ENCODE measurements at places on chromosomes 4 and X.
A peak's percentile ranks its signal among the peaks of the same experiment; 100 is the strongest.

- DNase-seq = no peak
These were observed 184.0 kb downstream of the PCDH7 start for GRCh38 chr4:30904215-30904555.

DNA sequence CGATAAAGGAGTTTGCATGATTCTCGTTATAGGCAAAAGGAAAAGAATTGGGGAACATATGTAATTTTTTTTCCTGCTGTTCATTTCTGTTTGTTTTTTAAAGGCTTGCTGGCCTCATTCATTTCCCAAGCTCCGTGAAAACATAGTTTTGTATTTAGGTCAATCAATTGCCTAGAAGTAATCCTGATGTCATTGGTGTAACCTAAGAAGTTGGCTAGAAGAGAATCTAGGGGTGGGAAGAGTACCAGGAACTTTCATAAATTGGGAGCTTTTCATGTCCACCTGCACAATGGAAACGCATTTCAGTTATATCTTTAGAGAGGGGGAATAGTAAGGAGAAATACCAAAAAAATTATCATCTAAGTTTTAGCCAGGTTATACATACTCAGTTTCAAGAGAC lies 3.8 kb downstream of the RAPGEF2 start:
- no peak for DNase-seq

DNA sequence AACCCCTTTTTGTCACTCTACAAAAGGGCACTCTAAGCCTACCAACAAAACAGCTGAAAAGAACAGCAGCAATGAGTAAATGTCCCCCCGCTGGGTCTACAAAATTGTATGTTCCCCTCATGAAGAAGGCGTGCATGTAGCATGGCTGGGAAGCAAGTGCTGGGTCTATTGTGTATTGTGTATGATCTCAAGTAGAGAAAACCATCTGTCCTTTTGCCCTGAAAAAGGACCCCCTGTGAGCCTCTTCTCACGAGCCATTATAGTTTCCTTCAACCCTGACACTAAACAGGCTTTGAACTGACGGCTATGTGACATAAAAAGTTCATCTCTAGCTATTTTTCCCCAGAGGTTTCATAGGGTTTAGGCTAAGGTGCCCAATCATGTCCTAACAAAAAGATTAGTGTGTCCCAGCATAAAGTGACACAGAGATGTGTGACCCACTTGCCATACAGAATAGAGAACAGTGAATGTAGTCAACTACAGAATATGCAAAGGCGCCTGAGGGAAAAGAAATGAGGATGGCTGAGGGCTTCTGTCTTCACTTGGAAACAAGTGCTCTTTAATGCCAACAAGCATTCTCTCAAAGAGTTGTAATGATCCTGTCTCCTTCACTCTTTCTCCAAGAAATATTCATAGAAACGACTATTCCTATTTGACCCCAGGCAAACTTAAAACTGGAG lies 27.3 kb downstream of the COL25A1 start:
- DNase-seq = no peak

DNA sequence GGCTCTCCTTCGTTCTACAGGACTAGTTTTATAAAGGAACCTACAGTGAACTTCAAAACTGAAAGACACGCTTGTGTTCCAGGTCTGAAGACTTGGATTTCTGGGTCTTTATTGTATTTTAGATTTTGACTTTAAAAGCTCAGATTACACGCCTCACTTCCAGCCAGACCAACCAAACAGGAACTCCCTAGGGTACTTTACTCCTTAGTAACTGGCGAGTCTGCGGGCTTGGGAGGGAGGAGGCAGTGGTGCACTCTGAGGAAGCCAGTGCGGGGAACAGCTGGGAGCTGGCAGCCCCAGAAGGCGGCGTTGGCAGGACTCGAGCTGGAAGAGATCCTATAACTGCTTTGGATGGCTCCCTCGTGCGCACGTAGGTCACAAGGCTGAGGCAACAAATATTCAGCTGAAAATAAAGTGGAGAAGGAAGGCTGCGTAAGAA lies 391 bp upstream of the PHKA1 start:
- DNase-seq = peak; percentile 45

DNA sequence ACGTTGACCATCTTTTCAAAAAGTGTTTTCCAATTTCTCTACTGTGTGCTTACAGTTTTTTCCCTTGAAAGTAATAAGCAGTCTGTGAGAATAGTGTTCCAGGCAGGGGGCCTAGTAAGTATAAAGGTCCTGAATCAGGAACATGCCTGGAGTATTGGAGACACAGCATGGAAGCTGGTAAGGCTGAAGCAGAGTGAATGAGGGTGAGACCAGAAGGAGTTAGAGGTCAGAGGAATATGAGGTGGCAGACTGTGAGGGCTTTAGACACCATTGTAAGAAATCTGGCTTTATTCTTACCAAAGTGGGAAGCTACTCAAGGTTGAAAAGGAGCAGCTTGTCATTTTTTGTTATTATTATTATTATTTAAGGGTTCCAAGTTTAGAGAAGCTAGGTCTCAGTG lies 107.4 kb downstream of the CT47B1 start:
- DNase-seq = no peak

DNA sequence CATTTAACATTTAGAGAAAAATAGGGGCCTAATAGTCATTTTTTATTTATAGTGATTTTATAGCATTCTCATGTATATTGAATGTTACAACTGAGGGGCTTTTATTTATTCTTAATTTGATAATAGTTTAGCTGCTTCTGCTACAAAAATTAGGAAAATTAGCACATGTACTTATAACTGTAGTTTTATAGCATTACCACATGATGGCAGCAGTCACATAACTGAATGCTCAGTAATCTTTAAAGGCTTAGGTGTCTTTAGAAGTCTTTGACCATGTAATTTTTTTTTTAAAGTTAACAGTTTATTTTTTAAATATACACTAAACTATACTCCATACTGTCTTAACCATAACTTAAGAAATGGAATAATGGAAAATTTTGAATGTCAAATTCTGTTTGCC lies 136.6 kb downstream of the STAG2 start:
- DNase-seq = no peak

DNA sequence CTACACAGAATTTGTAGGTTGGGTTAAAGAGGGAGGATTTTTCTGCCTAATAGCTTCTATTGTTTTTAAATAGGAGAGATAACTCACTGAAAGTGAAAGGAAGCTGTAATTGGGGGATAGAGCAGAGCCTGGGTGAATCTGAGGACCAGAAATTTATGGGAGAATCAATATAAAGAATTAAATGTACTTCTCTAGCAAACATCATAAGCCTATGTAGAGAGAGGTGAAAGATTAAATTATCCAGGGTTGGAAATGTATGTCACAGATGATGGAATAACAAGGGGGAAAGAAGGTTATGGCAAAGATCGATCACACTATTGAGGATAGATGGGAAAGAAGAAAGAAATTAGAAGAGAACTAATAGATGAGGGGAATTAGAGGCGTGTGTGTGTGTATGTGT lies 104.4 kb upstream of the DCAF8L1 start:
- DNase-seq = no peak

- DNase-seq = no peak
These were observed 692.5 kb downstream of the CENPC start for GRCh38 chr4:66852843-66853242.

DNA sequence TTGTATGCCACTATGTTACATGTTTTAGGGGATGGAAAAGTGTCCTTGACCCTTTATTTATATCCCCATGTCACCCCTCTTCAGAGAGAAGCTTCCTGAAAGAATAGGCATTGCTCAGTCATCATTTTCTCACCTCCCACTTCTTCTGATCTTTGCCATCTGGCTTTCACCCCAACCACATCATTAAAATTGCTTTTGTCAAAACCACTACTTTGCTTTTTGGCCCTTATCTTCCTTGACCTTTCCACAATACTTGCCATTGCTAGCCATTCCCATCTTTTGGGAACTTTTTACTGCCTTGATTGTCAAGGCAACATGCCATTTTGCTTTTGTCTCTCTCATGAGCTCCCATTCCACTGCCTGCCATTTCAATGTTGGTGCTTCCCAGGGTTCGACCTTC lies 14.9 kb upstream of the FAM9B start:
- DNase-seq = no peak

- DNase-seq = no peak
These were observed 30.3 kb downstream of the CCKAR start for GRCh38 chr4:26459756-26460530.

GRCh38 chrX:119605464-119606279 lies 552 bp downstream of the NKRF start:
- DNase-seq = peak; percentile 10

- DNase-seq = no peak
These were observed 208.8 kb downstream of the STK32B start for GRCh38 chr4:5260121-5260520.
